ENCODE measurements at places on chromosomes 13 and 19.

- DNase-seq = no peak
These were observed 73.3 kb downstream of the KLF2 start for GRCh38 chr19:16397791-16398529.

DNA sequence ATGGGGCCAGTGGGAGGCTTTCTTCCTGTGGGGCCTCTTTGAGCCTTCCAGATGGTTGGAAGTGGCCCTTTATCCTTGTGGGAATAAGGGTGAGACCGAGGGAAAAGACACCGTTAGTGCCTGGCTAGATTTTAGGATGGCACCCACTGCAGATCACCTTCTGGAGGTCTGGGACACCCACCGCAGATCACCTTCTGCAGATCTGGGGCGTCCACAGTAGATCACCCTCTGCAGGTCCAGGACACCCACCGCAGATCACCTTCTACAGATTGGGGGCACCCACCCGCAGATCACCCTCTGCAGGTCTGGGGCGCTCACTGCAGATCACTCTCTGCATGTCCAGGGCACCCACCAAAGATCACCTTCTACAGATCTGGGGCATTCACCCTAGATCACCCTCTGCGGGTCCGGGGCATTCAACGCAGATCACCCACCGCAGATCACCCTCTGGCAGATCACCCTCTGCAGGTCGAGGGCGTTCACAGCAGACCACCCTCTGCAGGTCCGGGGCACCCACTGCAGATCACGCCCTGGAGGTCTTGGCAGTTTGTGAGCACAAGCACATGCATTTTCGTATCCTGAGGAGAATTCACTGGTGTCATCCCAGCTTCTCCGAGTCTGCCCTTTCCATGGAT lies 153.4 kb upstream of the TSHZ3 start:
- no peak for DNase-seq

- no peak for DNase-seq
These were observed 324.0 kb downstream of the TDRD3 start for GRCh38 chr13:60721063-60721462.

DNA sequence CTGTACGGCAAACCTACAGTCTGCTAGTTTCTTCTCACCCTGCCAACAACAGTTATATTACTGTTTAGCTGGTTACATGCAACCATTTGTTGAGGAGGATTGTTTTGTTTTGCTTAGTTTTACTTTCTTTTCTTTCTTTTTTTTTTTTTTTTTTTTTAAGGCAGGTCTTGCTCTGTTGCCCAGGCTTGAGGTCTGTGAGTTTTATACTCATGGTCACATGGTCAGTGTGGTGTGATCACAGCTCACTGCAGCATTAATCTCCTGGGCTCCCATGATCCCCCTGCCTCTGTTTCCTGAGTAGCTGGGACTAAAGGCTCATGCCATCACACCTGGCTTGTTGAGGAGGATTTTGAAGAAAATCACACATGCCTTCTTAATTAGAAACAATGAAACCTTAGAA lies 505.6 kb downstream of the GPC5 start:
- DNase-seq = no peak

- DNase-seq = no peak
These were observed 2.2 kb downstream of the TSC22D1 start for GRCh38 chr13:44573790-44574465.

GRCh38 chr13:83327091-83327490 lies 555.2 kb downstream of the SLITRK1 start:
- no peak for DNase-seq

- no peak for DNase-seq
These were observed 131.3 kb downstream of the SLC7A1 start for GRCh38 chr13:29464105-29464679.

GRCh38 chr13:111584870-111585269 lies 264.4 kb downstream of the TEX29 start:
- DNase-seq = no peak

- DNase-seq = no peak
These were observed 1.4 kb downstream of the RNF126 start for GRCh38 chr19:661427-662196.

GRCh38 chr19:54426291-54426931 lies 11.1 kb downstream of the TTYH1 start:
- DNase-seq = no peak

DNA sequence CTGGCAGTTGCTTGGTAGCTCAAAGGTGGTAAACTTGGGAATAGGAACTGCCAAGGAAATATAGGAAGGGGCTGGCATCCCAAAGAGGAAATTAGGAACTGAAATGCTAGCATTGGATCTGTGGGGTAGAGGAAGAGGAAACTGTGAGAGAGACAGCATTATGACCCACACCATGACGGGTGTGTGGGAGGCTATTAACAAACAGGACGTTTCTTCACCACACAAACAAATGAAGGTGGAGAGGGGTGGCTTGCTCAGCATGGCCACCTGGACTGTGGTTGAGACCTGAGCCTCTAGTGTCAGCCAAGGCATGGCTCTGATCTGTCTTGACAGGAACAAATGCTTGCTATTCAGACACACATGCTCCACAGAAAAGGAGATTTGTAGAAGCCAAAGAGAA lies 178.2 kb downstream of the B3GLCT start:
- no peak for DNase-seq

DNA sequence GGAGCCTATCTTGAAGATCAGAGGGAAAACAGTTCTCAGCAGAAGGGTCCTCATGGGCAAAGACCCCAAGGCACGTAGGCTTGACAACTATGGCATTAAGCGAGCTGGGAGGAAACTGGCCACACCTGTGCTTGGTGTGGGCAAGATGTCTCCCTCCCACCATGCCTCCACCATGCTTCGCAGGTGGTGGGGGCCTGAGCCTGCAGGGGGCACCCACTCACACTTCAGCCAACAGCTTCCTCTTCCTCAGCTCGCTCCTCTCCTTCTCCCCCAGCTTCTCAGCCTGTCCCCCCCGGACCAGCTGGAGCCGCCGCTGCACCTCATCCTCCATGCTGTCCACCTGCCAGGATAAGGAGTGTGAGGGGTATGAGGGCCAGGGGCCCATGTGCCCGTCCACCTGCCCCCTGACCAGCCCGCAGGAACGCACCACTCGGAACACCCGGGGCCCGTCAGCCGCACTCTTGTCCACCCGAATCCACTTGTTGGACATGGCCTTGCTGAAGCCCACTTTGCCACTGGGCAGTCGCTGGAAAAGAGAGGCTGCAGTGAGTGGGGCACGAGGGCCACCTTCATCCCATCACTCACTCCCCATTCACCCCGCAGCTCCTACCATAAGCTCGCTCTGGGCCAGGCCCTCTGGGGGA lies 3.4 kb downstream of the FARSA start:
- no peak for DNase-seq

DNA sequence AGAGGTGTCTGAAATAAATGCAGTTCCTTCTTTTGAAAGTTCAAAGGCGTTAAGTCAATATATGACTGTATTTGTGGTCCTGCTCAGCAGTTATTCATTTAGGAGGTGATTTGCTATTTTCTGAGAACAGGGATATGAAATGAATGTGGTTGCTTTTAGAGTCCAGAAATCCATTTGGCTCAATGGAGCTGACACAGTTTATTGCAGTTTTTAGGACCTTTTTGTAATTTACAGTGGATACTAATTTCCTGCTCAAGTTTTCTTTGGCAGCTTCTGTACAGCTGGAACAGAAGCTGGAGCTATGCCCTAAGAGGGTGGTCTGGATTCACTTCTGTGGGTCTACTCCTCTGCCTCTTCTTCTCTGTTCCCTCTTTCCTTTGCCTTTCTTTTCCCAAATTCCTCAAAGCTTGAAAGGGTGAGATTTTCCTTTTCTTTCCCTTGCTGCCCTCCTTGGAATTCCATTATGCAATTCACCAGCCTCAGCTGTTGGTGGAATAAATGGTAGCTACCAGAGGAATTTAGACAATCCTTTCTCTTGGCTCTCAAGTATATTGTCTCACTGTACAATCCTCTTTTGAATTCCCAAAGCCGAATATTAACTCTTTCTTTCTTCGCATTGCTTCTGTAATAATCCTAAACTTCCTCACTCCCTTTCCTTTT lies 39.9 kb downstream of the ITGBL1 start:
- no peak for DNase-seq

- no peak for DNase-seq
These were observed 1005.1 kb downstream of the PCDH9 start for GRCh38 chr13:66225072-66225471.

GRCh38 chr13:110070511-110071120 lies 236.3 kb downstream of the COL4A1 start:
- no peak for DNase-seq

- DNase-seq = no peak
These were observed 639 bp downstream of the LENG1 start for GRCh38 chr19:54158812-54159351.

DNA sequence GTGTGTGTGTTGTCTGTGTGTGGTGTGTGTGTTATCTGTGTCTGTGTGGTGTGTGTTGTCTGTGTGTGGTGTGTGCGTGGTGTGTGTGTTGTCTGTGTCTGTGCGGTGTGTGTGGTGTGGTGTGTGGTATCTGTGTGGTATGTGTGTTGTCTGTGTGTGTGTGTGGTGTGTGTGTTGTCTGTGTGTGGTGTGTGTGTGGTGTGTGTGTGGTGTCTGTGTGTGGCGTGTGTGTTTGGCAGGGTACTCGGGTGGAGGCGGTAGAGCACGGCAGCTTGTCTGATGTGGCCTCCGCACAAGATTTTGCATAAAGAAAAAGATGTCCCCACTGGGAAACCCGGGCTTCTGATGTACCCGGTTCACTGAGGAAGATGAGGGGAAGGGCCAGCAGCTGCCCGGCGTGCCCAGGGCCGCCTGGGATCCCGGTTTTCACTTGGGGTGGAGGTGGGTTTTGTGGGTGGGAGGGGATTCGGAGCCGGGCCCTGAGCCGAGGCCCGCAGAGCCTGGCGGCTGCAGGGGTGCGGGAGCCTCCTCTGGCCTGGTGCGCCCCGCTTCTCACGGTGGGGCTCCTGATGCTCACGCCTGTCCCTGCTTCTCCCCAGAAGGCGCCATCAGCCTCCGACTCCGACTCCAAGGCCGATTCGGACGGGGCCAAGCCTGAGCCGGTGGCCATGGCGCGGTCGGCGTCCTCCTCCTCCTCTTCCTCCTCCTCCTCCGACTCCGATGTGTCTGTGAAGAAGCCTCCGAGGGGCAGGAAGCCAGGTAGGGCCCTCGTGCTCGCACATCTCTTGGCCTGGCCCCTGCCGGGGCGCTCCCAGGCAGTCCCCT lies 21.2 kb downstream of the HDGFL2 start:
- no peak for DNase-seq

DNA sequence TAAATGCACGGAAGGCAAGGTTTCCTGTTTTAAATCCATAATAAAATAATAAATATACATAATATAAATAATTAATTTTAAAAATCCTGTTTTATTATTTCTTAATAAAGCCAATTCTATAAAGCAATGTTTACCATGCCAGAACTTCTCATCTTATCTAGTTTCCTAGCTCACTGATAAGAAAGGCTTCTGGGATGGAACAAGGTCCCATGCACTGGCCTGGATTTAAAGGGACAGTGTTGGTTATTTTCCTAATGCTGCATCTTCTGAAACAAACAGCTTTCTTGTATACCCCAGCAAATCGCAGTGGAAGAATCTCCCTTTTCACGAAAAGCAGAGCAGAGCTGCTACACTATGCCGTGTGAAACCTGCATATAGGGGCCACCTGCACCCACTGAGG lies 68.8 kb downstream of the LNX2 start:
- DNase-seq = no peak

DNA sequence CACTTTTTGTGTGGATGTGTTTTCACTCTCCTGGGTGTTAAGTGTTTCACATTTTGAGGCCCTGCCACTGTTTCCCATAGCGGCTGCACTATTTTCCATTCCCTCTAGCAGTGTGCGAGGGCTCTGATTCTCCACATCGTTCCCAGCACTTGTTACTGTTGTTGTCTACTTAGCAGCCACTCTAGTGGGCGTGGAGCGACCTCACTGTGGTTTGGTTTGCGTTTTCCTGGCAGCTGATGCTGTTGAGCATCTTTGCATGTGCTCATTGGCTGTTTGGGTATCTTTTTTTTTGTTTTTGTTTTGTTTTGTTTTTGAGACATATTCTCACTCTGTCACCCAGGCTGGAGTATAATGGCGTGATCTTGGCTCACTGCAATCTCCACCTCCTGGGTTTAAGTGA lies 14.4 kb downstream of the NAXD start:
- DNase-seq = no peak

Measured in caudate nucleus (tissue), 63 donors.